Activated T-cell treated with anti-CD3 and anti-CD28 coated beads, Interleukin-2, amount 50 U/mL, for 4 hours (primary cell): ENCODE measurements at places on chromosomes 2 and 18.

- DNase-seq: no peak
These were observed 864.7 kb downstream of the TRIB2 start for GRCh38 chr2:13581471-13581870.

GRCh38 chr2:29053670-29054400, 20.5 kb downstream of the PCARE start:
- DNase-seq: no peak

GRCh38 chr18:49690312-49690711, 123.0 kb downstream of the ACAA2 start:
- DNase-seq: no peak

DNA sequence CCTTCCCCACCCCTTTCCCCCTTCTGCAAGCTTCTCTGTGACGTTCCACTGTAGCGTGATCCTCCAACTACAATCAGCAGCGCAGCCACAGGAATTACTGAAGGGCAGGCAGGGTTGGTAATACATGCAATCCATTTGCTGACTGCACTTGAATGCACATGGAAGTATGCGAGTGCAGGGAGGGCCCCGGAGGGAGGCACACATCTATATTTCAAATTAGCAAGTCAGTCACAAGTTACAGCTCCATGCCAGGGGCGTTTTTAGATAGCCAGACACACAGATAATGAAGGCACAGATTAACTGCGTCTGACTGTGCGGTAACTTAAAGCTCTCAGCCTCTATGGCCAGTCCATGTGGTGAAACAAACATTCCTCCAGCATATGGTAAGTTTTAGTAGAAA, 209.2 kb upstream of the GATA6 start:
- no peak for DNase-seq

- no peak for DNase-seq
These were observed 203.1 kb downstream of the RAB3GAP1 start for GRCh38 chr2:135255208-135255607.
